Keratinocyte (primary cell): ENCODE measurements at places on chromosomes 4 and X.

GRCh38 chrX:7950865-7951264, 23.7 kb upstream of the PNPLA4 start:
- H3K4me3 ChIP-seq: no peak overlapping the region
- DNase-seq: no peak
- no peak overlapping the region for H3K27ac ChIP-seq
- H3K4me1 ChIP-seq: peaks cover 4% of the 10 kb centered on the region
- no peaks in the 10 kb centered on the region for H3K36me3 ChIP-seq
- H3K27me3 ChIP-seq: no peaks in the 10 kb centered on the region

GRCh38 chr4:32607978-32608377, 1887.8 kb downstream of the PCDH7 start:
- no peak overlapping the region for H3K4me3 ChIP-seq
- DNase-seq: no peak
- no peaks in the 10 kb centered on the region for H3K27me3 ChIP-seq
- no peak overlapping the region for H3K27ac ChIP-seq
- H3K4me1 ChIP-seq: no peaks in the 10 kb centered on the region
- H3K36me3 ChIP-seq: no peaks in the 10 kb centered on the region

GRCh38 chr4:78720204-78720603, 55.9 kb upstream of the BMP2K start:
- H3K4me1 ChIP-seq: no peaks in the 10 kb centered on the region
- no peak overlapping the region for H3K27ac ChIP-seq
- no peaks in the 10 kb centered on the region for H3K36me3 ChIP-seq
- H3K4me3 ChIP-seq: no peak overlapping the region
- H3K27me3 ChIP-seq: no peaks in the 10 kb centered on the region

- no peaks in the 10 kb centered on the region for H3K4me1 ChIP-seq
- no peaks in the 10 kb centered on the region for H3K36me3 ChIP-seq
- no peak overlapping the region for H3K4me3 ChIP-seq
- DNase-seq: no peak
- H3K27ac ChIP-seq: no peak overlapping the region
Measured at GRCh38 chr4:42671431-42672194, 14.7 kb upstream of the ATP8A1 start.

DNA sequence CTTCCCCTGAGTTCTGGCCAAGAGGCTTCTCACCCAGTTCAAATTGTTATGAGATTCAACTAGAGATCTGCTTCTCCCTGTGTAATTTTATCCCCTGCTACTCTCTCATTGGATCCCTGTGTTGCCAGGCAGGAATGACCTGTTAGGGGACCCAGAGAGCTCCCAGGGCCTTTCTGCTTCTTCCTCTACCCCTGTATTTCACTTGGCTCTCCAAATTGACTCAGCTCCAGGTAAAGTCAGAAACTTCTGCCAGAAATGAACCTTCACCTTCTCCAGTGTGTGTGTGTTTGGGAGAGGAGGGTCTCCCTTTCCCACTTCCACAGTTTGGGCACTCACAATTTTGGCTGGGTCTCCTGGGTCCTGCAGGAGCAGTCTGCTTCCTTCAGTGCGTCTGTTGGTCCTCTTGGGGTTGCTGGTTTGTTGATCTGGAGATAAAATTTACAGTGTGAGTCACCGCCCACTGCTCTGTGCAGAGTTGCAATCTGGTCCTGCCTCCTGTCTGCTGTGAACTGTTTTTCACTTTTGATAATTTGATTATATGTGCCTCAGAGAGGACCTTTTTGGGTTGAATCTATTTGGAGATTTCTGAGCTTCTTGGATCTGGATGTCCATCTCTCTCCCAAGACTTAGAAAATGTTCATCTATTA, 112.4 kb upstream of the EDA2R start:
- no peaks in the 10 kb centered on the region for H3K4me1 ChIP-seq
- H3K4me3 ChIP-seq: no peak overlapping the region
- no peak overlapping the region for H3K27ac ChIP-seq
- H3K27me3 ChIP-seq: no peaks in the 10 kb centered on the region
- H3K36me3 ChIP-seq: no peaks in the 10 kb centered on the region

DNA sequence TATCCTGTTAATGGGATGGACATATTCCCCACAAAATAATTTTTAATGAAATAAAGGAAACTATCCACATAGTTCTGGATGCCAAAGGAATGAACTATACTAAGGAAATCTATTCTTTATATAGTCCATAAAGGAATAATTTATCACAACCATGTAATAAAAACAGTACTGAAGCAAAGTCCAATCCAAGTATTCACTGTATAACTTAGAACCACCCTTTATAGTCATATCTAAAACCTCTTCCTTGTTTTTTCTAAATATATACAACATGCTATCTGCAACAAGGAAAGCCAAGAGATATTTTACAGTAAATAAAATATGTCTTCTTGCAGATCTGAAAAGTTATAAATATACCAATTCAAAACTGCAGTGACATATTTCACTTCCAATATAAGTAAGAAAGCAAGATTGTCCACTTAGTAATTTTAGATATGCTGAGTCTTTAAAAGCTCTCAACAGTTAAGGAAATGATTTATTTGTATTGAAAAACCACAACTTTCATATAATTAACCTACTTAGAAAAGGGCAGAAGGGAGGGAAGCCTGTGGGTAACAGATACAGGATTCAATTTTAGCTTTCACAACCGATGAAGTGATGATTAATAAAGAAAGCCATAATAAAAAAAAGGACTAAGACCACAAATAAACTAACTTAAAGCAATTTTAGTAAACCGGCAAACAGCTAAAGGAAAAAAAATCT, 8.0 kb downstream of the NR3C2 start:
- no peak for DNase-seq
- no peak overlapping the region for H3K27ac ChIP-seq
- H3K36me3 ChIP-seq: no peaks in the 10 kb centered on the region
- no peaks in the 10 kb centered on the region for H3K27me3 ChIP-seq
- H3K4me1 ChIP-seq: no peaks in the 10 kb centered on the region

DNA sequence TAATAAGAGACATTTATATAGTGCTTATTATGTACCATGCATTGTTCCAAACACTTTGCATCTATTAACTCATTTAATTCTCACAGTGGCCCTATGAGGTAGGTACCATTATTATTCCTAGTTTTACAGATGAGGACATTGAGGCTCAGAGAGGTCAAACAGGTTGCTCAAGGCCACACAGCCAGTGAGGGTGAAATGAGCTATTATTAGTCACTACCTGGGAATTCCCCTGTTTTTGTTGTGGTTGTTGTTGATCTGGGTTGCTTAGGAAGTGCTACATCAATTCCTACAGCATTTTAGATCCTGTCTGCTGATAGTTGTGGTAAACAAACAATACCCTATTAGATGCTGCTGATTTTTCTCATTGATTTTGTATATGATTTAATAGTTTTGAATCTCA, 41.2 kb downstream of the APLN start:
- H3K4me1 ChIP-seq: peaks cover 4% of the 10 kb centered on the region
- H3K27ac ChIP-seq: peak overlapping the region; percentile 28
- DNase-seq: no peak
- H3K36me3 ChIP-seq: no peaks in the 10 kb centered on the region
- no peak overlapping the region for H3K4me3 ChIP-seq

DNA sequence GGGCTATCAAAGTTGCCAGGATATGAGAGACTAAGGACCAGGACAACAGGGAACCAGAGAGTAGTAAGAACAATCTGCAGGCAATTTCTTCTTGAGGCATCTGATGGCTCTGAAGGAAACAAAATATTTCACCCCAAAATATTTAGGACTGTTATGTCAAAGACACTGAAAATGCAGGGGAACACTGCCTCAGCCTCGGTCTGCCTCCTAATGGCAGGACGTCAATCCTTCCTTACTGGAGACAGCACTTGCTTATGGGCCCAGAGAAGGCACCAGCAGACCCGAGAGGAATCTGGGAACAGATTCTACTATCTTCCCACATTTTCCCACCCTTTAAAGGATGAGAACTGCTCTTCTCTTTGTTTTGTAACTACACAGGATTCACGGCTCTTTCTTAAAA, 23.3 kb downstream of the RNF150 start:
- H3K27me3 ChIP-seq: no peaks in the 10 kb centered on the region
- H3K27ac ChIP-seq: no peak overlapping the region
- no peak overlapping the region for H3K4me3 ChIP-seq

DNA sequence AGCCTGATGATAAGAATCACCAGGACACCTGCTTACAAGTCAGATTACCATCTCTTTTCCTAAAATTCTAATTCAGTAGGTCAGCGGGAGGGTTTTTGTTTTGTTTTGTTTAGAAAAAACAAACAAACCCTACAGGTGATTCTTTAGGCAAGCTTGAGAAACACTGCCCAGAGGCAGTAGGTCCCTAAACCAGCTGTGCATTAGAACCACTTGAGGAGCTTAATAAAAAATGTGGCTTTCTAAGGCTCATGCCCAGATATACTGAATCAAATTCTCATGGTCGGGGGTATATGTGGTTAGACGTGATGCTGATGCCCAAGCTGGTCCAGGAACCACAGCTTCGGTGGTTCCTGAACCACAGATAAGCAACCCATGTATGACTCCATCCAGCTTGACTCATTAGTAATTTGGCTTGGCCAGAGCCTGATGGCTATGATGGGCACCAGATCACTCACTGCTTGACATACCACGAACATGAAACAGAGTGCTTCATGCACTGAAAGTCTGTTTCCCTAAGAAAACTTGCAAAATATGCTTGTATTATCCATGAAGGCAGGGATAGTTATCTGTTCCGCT, 338.1 kb upstream of the F9 start:
- no peak overlapping the region for H3K4me3 ChIP-seq
- H3K36me3 ChIP-seq: no peaks in the 10 kb centered on the region
- H3K27me3 ChIP-seq: peaks cover 12% of the 10 kb centered on the region
- DNase-seq: no peak
- H3K4me1 ChIP-seq: no peaks in the 10 kb centered on the region
- no peak overlapping the region for H3K27ac ChIP-seq

- H3K4me3 ChIP-seq: no peak overlapping the region
- H3K36me3 ChIP-seq: no peaks in the 10 kb centered on the region
- no peak overlapping the region for H3K27ac ChIP-seq
- peak; percentile 1 for DNase-seq
- H3K27me3 ChIP-seq: peaks cover 5% of the 10 kb centered on the region
Measured at GRCh38 chrX:68732906-68733493, 85.5 kb downstream of the STARD8 start.

- peaks cover 8% of the 10 kb centered on the region for H3K4me1 ChIP-seq
- peak overlapping the region; percentile 33 for H3K27ac ChIP-seq
- H3K4me3 ChIP-seq: no peak overlapping the region
- DNase-seq: no peak
- H3K27me3 ChIP-seq: no peaks in the 10 kb centered on the region
Measured at GRCh38 chrX:63434665-63435064, 83.5 kb upstream of the SPIN4 start.

- H3K36me3 ChIP-seq: no peaks in the 10 kb centered on the region
- H3K27me3 ChIP-seq: no peaks in the 10 kb centered on the region
- peak; percentile 40 for DNase-seq
- peak overlapping the region; percentile 20 for H3K27ac ChIP-seq
Measured at GRCh38 chr4:1192091-1192492, 19.7 kb upstream of the SPON2 start.

DNA sequence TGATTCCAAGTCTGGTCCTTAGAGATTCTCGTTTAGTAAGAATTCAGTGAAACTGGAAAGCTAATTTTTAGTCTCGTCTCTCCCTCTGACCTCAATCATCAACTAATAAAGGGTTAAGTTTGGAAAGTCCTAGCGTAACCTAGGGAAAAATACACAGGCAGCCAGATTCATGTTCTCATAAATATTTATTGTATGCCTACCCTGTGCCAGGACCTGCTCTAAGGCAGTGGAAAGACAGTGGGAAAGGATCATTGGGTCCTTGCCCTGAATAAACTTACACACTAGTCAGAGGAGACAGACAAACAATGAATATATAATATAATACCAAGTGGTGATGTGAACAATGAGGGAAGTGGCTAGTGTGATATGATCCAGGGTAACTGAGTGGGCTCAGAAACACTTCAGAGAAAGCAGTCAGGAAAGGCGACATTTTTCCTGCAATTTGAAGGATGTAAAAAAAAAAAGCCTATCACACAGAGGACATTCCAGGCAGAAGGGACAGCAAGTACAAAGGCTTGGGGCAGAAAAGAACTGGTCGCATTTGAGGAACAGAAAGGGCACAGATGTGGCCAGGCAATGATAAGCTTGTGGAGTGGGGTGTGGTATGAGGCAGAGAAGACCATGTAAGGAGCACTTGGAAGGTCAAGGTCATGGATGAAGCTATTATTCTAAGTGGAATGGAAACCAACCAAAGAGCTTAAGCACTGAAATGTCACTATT, 128.8 kb downstream of the AMELX start:
- no peaks in the 10 kb centered on the region for H3K4me1 ChIP-seq
- no peak for DNase-seq
- H3K36me3 ChIP-seq: no peaks in the 10 kb centered on the region
- no peaks in the 10 kb centered on the region for H3K27me3 ChIP-seq

DNA sequence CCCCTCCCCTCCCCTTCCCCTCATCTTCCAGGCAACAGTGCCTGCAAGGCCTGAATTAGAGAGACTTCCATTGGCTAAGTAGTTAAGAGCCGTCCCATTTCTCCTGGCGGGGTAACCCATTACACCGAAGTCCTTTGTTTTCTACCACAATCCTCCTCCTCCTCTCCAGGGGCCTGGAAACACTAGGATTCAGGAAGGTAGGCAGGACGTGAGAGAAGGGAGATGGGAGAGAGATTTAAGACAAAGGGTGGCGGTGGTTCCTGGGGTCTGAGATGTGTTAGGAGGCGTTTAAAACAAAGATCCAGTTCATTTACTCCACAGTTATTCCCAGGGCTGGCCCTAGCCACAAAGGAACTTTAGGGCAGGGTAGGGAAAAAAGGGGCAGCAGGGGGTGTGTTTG, 28.0 kb downstream of the NYX start:
- no peaks in the 10 kb centered on the region for H3K4me1 ChIP-seq
- H3K4me3 ChIP-seq: no peak overlapping the region
- DNase-seq: no peak
- H3K27me3 ChIP-seq: peaks cover 3% of the 10 kb centered on the region

DNA sequence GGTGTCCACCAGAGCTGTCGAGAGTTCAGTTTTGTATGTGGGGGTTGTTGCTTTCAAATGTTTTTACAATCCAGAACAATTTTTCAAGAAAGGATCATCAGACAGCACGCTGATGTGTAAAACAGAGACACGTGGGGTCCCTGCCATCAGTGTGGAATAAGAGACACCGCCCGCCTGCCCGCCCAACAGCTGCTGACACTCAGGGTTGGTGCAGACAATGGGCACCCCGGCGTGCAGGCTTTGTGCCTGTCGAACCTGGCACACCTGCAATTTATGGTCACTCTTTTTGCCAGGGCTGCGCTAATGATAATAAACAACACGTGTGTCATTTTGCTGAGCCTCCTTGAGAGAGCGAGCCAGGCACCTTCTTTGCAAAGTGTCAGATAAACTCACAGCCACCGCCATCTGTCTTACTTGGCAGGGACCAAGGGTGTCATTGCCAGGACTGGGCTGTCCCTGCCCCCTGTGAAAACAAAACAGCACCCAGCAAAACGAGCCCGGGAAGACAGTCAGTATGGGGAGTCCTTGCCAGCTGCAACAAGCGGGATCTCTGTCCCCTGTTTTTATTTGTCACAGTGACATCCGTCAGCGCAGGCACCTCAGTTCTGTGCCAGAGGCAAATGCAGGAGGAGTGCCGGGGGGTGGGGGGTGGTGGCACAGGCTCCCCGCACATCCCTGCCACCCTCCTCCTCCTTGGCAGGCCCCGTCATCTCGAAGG, 69.1 kb downstream of the PSAPL1 start:
- no peak overlapping the region for H3K4me3 ChIP-seq
- H3K27ac ChIP-seq: no peak overlapping the region
- peaks cover 28% of the 10 kb centered on the region for H3K27me3 ChIP-seq
- no peaks in the 10 kb centered on the region for H3K4me1 ChIP-seq
- no peaks in the 10 kb centered on the region for H3K36me3 ChIP-seq

GRCh38 chr4:122762520-122762919, 30.0 kb downstream of the BBS12 start:
- no peaks in the 10 kb centered on the region for H3K36me3 ChIP-seq
- no peak overlapping the region for H3K4me3 ChIP-seq
- H3K27me3 ChIP-seq: no peaks in the 10 kb centered on the region
- no peak for DNase-seq
- H3K4me1 ChIP-seq: peaks cover 24% of the 10 kb centered on the region
